ENCODE measurements at places on chromosomes 3 and 15.

DNA sequence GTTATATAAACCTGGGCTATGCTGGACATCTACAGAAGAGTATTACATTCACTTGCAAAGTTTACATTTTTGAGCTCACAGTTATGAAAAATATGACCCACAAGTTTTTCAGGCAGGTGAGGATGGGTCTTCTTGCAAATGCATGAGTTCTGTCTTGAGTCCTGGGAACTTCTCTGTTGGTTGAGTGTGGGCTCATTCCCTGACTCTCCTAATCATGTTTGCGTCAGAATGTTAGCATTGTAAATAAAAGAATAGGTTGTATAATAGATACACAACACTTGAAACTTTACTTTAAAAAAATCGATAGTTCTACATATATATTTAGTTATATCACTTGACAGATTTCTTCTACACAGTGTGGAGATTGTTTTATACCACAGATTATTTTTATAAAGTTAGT lies 7.2 kb upstream of the EXOG start:
- no peak for DNase-seq

GRCh38 chr15:25684521-25685431 lies 178.4 kb downstream of the ATP10A start:
- no peak for DNase-seq

- DNase-seq: peak; percentile 85
These were observed 804 bp upstream of the BRPF1 start for GRCh38 chr3:9730657-9731205.

GRCh38 chr15:98803228-98804056 lies 155.1 kb downstream of the IGF1R start:
- DNase-seq: no peak

- DNase-seq: no peak
These were observed 43.2 kb downstream of the GTPBP8 start for GRCh38 chr3:113034011-113034410.

GRCh38 chr3:45597171-45597570 lies 2.6 kb downstream of the LIMD1 start:
- no peak for DNase-seq

DNA sequence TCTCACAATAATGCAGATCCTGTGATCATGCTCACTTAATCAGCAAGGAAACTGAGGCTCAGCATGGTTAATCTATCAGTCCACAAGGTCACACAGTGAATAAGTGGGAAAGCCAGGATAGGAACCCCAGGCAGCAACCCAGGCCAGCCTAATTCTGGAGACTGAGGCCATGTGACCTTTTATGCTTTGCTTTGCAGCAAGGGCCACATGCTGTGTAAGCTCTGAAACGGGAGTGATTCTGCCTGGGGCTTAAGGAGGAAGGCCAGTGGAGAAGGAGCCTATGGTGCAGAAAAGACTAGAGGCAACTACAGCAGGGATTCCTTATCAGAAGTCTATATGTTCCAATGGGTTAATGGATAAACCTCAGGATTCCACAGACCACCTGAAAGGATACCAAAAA lies 157.6 kb upstream of the PPP2R3A start:
- DNase-seq: no peak

GRCh38 chr15:31448635-31448979 lies 122.0 kb downstream of the KLF13 start:
- DNase-seq: peak; percentile 20

- DNase-seq: no peak
These were observed 5.6 kb upstream of the FOXP1 start for GRCh38 chr3:71589132-71589531.

DNA sequence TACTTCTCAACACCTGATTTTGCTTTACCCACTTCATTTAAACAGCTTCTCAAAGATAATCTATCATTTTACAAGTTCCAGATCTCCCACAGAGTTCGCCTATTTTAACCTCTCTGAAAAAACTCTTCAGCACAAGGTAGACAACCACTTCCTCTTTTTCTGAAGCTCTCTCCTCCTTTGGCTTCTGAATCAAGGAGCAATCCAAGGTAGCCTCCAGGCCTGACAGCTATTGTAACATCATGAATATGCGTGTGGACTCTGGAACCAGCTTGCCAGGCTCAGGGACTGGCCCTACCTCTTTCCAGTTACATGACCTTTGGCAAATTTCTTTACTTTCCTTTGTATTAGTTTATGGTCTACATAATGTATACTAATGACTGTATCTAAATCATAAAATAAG lies 405.9 kb upstream of the ZNF385D start:
- no peak for DNase-seq

GRCh38 chr3:143633816-143634215 lies 214.5 kb downstream of the SLC9A9 start:
- DNase-seq: no peak

GRCh38 chr3:16520241-16520969 lies 6.9 kb upstream of the RFTN1 start:
- DNase-seq: no peak

DNA sequence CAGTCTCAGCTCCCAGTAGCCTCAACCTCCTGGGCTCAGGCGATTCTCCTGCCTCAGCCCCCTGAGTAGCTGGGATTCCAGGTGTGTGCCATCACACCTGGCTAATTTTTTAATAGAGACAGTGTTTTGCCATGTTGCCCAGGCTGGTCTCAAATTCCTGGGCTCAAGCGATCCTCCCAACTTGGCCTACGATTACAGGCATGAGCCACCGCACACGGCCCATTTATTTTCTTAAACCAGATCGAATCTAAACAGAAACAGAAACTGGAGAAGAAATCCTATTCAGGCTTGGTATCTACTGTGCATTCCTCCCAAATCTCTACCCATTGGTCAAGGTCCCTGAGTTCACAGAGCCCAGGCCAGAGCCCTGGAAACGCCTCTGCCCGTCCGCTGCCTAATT lies 74.2 kb downstream of the PGPEP1L start:
- no peak for DNase-seq

DNA sequence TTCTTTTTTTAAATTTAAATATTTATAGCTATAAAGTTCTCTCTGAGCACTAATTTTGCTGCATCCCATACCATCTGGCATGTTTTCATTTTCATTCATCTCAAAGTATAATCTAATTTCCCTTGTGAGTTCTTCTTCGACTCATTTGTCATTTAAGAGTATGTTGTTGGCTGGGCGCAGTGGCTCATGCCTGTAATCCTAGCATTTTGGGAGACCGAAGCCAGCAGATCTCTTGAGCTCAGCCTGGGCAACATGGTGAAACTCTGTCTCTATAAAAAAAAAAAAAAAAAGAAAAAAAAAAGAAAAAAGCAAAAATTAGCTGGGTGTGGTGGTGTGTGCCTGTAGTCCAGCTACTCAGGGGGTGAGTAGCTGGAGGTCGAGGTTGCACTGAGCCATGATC lies 34.8 kb downstream of the MAP1A start:
- no peak for DNase-seq

GRCh38 chr3:110933821-110934426 lies 137.7 kb upstream of the NECTIN3 start:
- no peak for DNase-seq

DNA sequence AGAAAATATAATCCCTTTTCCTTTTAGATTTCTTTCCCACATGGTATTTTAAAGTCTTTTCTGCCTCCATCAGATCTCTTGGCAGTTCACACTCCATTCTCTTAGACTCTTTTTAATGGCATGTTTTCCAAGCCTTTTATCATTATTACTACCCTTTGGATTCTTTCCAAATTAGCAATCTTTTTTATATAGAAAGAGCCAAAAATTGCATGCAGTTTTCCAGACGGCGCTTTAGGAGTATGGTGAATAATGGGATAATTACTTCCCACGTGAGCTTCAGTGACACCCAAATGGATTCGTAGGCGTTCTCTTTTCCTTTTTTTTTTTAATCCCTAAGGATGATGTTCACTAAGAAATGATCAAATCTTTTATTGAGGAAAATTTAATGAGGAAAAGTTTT lies 354.8 kb upstream of the DNAJC19 start:
- DNase-seq: no peak

DNA sequence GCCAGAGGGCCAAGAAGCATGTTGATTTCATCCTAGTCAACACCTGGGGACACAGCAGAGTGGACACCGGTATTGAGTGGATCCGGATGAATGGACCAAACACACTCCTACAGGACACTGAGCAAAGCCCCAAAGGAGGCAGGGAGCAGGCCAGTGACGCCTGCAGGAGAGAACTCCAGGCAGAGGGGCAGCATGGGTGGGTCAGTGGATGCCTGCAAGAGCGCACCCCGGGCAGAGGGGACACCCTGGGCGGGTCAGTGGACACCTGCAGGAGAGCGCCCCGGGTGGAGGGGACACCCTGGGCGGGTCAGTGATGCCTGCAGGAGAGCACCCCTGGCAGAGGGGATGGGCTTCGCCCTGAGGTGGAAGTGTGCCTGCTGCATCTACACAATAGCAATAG lies 27.6 kb upstream of the HRH1 start:
- no peak for DNase-seq

DNA sequence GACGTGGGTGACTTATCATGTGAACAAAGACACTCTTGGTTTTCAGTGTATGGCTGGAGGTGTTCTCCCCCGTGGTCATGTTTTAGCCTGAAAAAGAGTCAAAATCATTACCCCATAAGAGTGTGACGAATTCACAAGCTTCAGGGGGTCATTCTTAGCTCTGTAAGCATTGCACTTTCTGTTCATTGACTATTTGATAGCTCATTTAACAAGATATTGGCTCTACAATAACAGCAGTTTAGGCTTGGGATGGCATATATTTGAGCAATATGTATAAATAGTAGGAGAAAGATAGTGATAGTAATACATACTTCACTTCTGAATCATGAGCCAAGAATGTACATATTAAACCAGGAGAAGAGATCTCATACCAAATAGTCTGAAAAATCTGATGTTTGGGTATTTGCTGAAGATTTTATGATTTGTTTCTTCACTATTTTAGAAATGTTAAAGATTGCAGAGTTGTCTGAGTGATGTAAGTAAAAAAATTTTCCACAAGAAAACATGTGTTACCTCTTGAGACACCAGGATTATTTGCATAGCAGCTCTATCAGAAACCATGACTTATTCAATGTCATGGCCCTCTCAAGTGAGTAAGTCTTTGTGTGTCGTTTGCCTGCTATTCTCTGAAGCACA lies 996.0 kb downstream of the OTOL1 start:
- DNase-seq: no peak

- DNase-seq: no peak
These were observed 38.3 kb downstream of the HMG20A start for GRCh38 chr15:77459031-77459430.

DNA sequence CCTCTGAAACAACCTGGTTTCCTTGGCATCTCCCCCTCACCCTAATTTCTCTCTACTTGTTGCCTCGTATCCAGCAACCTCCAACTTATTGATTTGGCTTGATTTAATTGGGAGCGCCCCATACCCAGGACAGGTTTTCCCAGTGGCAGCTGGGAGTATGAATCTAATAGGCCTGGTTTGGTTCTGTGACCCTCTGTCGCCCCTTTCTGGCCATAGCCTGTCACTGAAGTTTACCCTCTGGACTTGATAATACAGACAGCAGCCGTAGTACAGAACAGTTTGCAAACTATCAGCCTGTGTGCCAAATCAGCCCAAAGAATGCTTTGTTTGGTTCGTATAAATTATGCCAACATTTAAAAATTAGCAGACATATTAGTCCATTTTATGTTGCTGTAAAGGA lies 525.1 kb upstream of the GOLIM4 start:
- peak; percentile 73 for DNase-seq

GRCh38 chr3:156820692-156821080 lies 5.5 kb upstream of the LEKR1 start:
- no peak for DNase-seq

DNA sequence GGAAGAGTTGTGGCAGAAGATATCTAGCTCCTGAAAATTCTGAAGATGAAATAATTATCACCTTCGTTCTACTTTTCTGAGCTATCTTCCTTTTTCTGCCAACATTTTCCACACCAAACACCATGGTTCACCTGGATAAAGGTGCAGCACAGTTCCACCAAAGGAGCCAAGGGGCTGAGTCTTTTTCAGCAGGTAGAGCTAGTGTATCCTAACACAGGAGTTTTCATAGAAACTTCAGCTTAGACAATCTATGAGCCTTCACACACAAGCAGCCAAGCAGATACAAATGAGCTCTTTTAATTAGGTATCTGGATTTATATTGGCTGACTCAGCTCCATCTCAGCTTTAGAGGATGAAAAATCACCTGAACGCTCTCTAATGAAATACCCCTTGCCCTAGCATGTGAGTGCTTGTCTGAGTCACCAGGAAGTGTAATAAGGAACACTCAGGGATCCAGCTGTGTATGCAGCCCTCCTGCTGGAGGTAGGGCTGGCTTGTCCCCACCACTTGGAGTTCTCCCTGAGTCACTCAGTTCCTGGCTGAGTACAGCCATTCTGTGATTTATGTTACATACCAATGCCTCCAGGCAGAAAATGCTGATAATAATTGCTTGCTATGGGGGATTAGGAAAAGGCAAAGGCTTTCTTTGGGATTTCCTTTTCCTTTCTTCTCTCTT lies 385.7 kb downstream of the LSAMP start:
- no peak for DNase-seq

All from H1 (cell line).